Colonic mucosa (tissue), 4 donors: ENCODE measurements at places on chromosomes 12 and 14. TPM values are rescaled to one million over a fixed set of nuclear protein-coding genes. Genes with fewer than 3 reads are reported as not detected.

Gene IFNG-AS1
- total RNA-seq, result not detected

Gene FRMD6
- total RNA-seq, result 2.7 TPM

Gene EPS8
- 93.7 TPM for total RNA-seq

- no peak for DNase-seq
- no peak overlapping the region for H3K27ac ChIP-seq
- no peaks in the 10 kb centered on the region for H3K36me3 ChIP-seq
- no peaks in the 10 kb centered on the region for H3K27me3 ChIP-seq
- H3K4me1 ChIP-seq, result no peaks in the 10 kb centered on the region
- H3K4me3 ChIP-seq, result no peak overlapping the region
Observed at GRCh38 chr12:104150416-104150815, 12.4 kb upstream of the NFYB start.

Gene KRT82
- total RNA-seq, result not detected

Gene NGB
- total RNA-seq, result not detected

DNA sequence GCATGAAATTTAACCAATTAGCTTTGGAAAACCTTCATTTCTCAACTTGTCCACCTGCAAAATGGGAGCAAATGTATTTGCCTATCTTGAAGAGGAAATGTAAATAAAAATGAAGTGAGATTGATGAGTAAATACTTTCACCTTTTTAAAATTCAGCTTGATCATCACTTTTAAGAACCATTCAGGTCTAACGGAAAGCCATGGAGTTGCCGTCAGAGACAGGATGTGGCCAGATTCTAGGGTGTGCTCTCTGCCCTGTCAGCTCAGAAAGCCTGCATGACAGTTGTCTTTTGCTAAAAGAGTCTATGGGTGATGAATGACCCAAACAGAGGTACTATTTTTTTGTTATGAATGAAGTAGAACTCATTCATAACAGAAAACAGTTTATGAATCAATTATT, 104.3 kb upstream of the SLC35F4 start:
- no peaks in the 10 kb centered on the region for H3K27me3 ChIP-seq
- H3K4me3 ChIP-seq, result no peak overlapping the region
- no peaks in the 10 kb centered on the region for H3K4me1 ChIP-seq
- no peaks in the 10 kb centered on the region for H3K36me3 ChIP-seq

DNA sequence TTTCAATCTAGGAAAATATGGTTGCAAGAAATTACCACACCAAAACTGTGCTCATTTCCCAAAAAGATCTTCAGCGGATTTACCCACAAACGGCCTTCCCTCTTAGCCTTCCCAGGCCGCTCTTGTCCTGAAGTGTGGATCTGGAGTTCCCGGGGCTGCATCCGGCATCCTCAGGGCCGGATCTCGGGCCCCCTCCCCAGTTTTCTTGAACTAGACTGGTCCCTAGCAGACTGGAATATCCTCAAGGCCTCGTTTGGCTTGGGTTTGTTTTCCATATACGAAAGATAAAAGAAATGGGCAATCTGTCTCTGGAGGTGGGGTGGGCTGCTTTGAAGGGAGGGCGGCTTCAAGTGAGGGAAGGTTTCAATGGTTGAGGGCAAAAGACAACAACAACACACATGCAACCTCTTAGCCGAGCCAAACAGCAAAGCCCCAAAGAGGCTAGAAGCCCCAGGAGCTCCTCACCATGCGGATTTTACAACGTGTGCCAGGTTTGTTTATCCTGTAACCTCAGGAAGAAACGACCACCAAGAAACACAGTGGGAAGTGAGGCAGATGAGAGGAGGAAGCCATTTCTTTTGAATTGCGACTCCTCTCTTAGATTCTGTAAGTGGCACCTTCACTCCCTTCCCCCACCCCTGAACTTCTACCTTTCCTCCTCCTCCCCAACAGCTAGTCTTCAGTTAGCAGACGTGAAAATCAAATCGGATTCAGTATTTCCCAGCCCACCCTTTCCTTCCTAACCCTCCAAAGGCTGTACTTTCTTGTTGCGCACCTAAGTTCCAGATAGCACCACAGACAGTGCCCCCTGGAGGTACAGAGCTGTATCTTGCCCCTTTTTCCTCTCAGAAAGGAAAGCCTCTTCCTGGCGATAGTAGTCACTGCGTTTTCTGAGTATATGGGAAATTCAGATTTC, 2.6 kb downstream of the MYF6 start:
- DNase-seq, result no peak
- peaks cover 10% of the 10 kb centered on the region for H3K27me3 ChIP-seq
- H3K4me1 ChIP-seq, result no peaks in the 10 kb centered on the region
- no peaks in the 10 kb centered on the region for H3K36me3 ChIP-seq

Gene KRT75
- 0.10 TPM for total RNA-seq

Gene OR4K1
- total RNA-seq, result not detected

Gene ZFHX2
- total RNA-seq, result 1.8 TPM

DNA sequence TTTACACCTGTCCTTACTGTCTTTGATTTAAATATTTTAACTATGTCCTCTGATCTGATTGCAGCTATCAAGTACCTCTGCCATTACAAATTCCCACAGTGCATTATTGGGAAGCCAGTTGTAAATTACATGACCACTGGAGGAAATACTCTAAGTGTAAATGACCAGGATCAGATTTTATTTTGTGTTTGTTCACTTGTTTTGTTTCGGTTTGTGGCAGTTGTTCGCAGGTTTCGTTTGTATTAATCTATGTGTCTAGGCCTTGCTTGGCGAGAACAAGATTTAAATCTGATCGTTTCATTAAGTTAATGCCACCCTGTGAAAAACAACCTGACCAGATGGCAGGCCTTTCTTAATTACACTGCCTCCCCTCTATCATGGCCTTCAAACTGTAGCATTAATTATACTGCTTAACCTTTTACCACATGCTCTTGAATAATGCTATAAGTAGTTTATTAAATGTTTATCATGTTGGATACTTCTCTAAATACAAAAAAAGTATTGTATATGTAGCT, 990.1 kb downstream of the TMTC2 start:
- no peak for DNase-seq
- H3K4me1 ChIP-seq, result no peaks in the 10 kb centered on the region
- no peak overlapping the region for H3K27ac ChIP-seq
- H3K36me3 ChIP-seq, result no peaks in the 10 kb centered on the region

DNA sequence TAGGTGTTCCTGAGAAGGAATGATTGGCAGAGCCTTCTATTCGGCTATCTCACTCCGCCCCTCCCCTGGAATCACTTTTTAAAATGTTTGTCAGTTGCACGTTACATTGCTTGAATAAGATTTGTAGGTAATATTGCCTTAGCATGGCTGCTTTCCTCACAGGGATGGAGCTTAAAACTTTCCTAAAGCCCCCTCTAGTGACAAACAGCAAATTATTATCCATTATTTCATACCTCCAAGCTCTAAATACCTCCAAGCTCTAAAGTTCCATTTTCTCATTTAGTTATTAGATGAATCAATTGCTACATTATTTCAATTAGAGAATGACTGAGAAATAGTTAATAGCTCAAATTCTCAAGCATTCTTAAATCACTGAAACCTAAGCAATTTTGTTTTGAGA, 5.1 kb upstream of the SPATA7 start:
- no peak overlapping the region for H3K27ac ChIP-seq
- H3K36me3 ChIP-seq, result no peaks in the 10 kb centered on the region
- H3K4me3 ChIP-seq, result no peak overlapping the region
- H3K27me3 ChIP-seq, result no peaks in the 10 kb centered on the region

DNA sequence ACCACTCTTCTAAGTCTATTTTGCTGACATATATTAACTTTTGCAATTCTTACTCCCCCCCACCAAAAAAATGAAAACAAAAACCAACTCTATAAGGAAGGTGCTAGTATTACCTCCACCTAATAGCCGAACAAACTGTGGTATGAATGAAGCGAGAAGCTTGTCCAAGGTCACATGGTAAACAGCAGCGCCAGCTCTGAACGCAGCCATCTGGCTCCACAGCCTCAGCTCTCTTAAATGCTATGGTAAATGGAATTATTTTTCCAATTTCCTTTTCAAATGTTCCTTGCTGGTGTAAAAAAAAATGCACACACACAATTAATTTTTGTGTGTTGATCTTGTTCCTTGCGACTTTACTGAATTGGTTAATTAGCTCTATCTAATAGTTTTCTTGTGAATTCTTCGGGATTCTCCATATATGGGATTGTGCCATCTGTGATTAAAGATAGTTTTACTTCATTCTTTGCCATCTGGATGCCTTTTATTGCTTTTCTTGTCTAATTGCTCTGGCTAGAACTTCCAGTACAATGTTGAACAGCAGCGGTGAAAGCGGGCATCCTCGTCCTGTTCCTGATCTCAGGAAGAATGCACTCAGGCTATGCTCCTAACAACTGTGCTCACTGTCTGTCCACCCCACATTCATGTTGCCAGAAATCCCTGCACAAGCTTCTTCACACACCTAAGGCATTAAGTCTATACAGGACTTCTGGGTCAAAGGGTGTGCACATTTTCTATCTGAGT, 10.7 kb upstream of the C12orf76 start:
- DNase-seq, result no peak
- H3K4me1 ChIP-seq, result no peaks in the 10 kb centered on the region
- no peaks in the 10 kb centered on the region for H3K36me3 ChIP-seq
- no peak overlapping the region for H3K4me3 ChIP-seq
- H3K27me3 ChIP-seq, result no peaks in the 10 kb centered on the region
- H3K27ac ChIP-seq, result no peak overlapping the region

Gene C14orf39
- not detected for total RNA-seq

GRCh38 chr12:102478405-102479098, 1.8 kb downstream of the IGF1 start:
- H3K27me3 ChIP-seq, result no peaks in the 10 kb centered on the region
- H3K36me3 ChIP-seq, result no peaks in the 10 kb centered on the region
- no peak overlapping the region for H3K4me3 ChIP-seq
- DNase-seq, result no peak
- no peaks in the 10 kb centered on the region for H3K4me1 ChIP-seq

Gene STAB2
- total RNA-seq, result 0.56 TPM

DNA sequence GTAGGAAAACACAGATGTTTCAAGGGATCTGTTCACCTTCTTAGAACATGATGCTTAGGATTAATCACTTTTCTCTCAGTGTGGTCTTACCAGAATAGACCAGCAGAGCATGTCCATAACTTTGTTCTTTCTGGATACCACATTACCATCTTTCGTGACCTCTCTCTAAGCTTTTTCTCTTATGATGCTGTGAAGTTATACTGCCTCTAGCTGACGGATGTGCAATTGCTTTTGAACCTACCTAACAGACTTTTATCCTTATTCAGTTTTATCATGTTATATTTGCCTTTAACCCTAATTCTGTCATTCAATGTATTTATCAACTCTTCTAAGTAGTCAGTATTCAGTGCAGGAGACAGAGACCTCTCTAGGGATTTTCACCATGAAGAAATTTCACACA, 246.7 kb downstream of the DACT1 start:
- no peak overlapping the region for H3K27ac ChIP-seq
- no peak overlapping the region for H3K4me3 ChIP-seq
- H3K4me1 ChIP-seq, result no peaks in the 10 kb centered on the region
- no peaks in the 10 kb centered on the region for H3K36me3 ChIP-seq
- no peak for DNase-seq
- no peaks in the 10 kb centered on the region for H3K27me3 ChIP-seq

- H3K36me3 ChIP-seq, result no peaks in the 10 kb centered on the region
- no peaks in the 10 kb centered on the region for H3K27me3 ChIP-seq
- DNase-seq, result no peak
- no peak overlapping the region for H3K4me3 ChIP-seq
- no peaks in the 10 kb centered on the region for H3K4me1 ChIP-seq
Observed at GRCh38 chr12:76186131-76186906, 101.8 kb upstream of the NAP1L1 start.

Gene CCDC177
- total RNA-seq, result not detected

Gene NAA25
- total RNA-seq, result 14.3 TPM

Gene C1QL4
- not detected for total RNA-seq

Gene SIRT4
- 1.3 TPM for total RNA-seq

- H3K27me3 ChIP-seq, result no peaks in the 10 kb centered on the region
- H3K4me3 ChIP-seq, result no peak overlapping the region
- H3K27ac ChIP-seq, result no peak overlapping the region
- DNase-seq, result no peak
Observed at GRCh38 chr14:79442786-79443185, 768.5 kb downstream of the DIO2 start.

Gene CREBL2
- total RNA-seq, result 28.9 TPM

GRCh38 chr14:100434911-100435438, 111.8 kb downstream of the SLC25A47 start:
- no peaks in the 10 kb centered on the region for H3K36me3 ChIP-seq
- peaks cover 18% of the 10 kb centered on the region for H3K4me1 ChIP-seq
- no peak overlapping the region for H3K27ac ChIP-seq
- DNase-seq, result no peak
- H3K27me3 ChIP-seq, result no peaks in the 10 kb centered on the region

Gene COX8C
- total RNA-seq, result not detected

Gene MYH6
- total RNA-seq, result not detected
